ENCODE measurements at places on chromosomes 3 and 15. TPM values are rescaled to one million over a fixed set of nuclear protein-coding genes. Genes with fewer than 3 reads are reported as not detected.

GRCh38 chr15:70593795-70594194, 169.6 kb downstream of the UACA start:
- DNase-seq = no peak

- no peak for DNase-seq
Observed at GRCh38 chr15:101390462-101390861, 95.4 kb upstream of the SNRPA1 start.

DNA sequence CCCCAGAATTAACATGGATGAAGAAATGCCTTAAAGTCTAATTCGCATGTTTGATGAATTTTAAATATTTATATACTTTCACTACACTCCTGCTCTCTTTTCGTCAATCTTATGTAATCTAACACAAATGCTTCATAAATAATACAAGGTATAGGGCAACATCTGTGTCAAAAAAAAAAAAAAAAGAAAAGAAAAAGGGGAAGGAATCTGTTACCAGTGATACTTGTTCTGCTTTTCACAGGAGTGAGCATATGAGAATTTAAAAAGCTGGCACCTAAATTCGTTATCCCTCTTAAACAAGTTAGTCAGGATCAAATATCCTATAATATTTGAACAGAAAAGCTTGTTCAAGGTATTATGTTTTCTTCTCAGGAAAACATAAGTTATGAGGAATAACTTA, 243.8 kb downstream of the KCNH8 start:
- no peak for DNase-seq

Gene GUCA1C
- total RNA-seq = 1.8 TPM

GRCh38 chr3:45595364-45596195, 1.0 kb downstream of the LIMD1 start:
- DNase-seq = peak; percentile 75

DNA sequence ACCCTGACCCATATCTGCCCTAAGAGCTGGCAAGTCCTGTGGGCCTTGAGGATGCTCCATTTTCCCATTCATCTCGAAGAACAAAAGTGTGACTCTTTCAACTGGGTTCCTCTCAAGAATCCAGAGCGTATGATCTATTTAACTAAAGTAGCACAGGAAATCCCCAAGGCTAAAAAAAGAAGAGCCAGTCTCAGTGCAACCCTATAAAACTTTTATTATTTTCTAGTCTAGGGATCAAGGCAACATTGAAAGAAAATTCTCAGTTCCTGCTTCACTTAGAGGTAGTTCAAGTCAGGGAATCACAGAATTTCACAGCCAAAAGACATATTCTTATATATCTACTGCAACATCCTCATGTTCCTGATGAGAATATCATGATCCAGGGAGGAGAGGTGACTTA, 51.6 kb upstream of the GRM7 start:
- DNase-seq = no peak

- DNase-seq = no peak
Observed at GRCh38 chr3:156533205-156533604, 21.7 kb downstream of the SSR3 start.

DNA sequence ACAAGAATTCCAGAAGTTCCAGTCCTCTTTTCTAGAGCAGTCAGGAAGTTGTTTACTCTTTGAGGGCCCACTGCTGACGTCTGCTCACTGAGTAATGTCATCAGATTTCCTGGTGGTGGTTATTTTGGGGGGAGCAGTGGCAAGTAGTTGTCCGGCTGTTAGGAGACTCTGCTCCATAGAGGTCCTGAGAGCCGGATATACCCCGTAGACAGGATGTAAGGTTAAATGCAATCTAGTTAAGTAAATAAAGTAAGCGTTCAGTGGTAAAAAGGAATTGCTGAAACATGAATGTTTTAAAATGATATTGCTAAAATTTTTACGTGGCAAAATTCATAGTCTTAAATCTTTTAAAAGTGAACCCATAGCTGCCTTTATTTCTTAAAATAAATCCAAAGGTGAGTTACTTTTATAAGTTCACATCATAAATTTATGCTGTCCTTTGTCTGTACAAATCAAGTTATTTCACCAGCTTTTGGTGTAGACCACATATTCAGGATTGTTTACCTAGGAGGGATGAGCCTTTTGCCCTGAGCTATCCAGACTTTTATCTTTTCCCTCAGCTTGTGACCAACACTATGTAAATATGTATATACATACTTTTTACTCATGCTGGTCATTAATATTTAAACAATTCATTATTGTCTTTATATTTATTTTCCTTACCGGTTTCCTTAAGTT, 65.8 kb downstream of the PDE8A start:
- no peak for DNase-seq

DNA sequence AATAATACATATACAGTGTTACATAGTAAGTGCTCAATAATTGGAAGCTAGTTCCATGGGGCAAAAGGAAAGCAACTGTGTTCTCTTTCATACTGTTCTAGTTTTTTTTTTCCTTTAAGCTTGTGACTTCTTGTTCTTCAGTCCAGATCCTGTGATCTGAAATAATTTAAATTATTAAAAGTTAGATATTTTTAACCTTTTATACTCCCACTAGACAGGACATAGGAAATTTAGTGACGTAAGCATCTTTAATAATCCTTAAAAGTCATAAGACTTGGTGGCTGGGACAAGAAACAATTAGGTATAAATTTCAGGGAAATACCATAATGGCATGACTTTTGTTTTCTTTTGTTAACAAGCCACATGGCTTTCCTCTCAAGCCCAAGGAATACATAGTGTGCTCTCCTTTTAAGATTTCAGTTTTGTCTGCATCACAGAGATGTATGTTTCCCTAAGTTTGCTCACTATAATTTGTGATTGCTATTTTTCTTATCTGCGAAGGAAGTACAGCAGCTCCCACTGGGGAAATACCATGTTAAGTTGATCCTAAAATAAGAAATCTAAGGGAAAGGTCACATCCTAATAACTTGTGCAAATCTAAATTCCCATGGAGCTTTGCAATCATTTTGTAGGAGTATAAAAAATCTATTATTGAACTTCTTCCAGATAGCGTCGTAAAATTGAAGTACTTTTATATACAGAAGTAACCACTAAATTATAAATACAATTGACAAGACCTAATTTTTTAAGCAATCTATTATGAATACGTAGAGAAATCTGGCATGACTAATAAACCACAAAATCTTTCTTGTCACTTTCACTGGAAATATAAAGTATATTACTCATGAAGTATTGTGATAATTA, 30.1 kb downstream of the PPARG start:
- DNase-seq = no peak

DNA sequence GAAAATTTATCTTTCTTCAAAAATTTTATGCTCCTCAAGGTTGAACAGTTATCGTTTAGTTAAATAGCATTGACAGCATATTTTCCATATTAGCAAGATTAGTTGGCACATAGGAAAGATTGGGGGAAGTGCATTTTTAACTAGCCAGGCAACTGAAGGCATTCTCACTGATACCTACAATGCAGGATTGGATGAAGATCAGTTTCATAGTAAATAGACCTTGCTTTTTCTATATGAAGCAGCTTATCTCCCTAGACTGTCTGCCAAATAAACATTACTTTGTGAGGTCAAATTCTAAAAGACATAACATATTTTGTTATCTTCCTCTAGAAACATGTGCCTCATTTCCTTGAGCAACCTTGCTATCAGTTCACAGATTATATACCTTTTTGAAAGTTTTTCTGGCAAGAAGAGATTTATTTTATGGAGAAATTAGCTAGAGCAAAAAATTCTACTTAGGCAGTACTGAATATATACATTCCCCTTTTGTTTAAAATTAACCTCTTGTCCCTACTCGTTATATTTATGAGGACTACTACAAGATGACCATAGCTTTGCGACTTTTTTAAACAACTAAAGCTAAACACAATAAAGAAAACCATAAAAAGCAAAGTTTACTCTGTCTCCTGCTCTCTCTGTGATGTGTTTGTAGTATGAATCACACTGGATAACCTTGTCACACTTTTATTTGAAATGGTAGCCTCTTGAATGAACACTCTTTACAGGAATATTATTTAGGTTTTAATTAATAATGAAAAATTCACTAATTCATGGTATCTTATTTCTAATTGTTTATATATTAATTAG, 654.9 kb upstream of the TBL1XR1 start:
- no peak for DNase-seq

DNA sequence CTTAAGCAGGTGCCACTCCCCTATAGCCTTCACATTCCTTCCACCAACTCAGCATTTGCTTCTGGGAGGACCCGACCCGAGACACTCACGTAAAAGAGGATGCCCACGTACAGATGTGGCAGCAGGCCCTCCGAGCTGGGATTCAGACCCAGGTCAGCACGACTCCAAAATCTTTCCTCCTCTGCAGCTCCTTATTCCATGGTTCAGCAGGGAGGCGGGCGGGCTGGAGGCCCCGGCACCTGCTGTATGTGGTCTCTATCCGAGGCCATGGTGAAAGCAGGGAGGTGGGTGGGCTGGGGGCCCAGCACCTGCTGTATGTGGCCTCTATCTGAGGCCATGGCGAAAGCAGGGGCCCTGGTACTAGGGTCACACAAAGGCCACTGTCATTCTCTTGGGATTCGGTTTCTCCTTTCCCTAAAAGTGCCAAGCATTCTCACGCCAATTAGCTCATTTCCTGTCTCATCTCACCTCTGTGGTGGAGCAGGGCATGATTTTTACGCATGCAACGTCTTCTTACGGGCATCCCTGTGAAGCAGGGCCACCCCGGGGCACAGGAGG, 5.9 kb upstream of the MUC4 start:
- no peak for DNase-seq

- no peak for DNase-seq
Observed at GRCh38 chr15:49101536-49101935, 53.9 kb downstream of the COPS2 start.

- DNase-seq = no peak
Observed at GRCh38 chr15:39887211-39887610, 32.9 kb downstream of the GPR176 start.

- no peak for DNase-seq
Observed at GRCh38 chr3:142013326-142013980, 135.9 kb downstream of the TFDP2 start.

Gene DPPA2
- total RNA-seq = not detected

DNA sequence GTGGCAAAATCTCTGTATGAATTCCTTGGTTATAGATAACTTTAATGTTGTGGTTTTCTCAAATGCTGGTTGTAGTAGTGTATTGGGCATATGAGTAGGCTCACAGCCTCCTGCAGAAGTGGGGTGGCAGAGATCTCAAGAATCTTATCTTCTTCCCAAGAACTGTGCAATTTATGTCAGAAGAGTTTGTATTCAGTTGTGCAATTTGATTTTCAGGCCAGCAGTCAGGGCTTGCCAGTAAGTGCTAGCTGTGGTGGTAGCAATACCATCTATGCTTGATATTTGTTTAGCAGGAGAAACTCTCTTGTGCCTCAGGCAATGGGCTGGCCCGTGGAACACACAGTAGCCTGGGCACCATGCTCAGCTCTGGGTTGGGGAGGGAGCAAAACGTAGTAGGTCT, 58.4 kb upstream of the GOLIM4 start:
- no peak for DNase-seq

- DNase-seq = no peak
Observed at GRCh38 chr3:61518590-61518989, 42.8 kb upstream of the PTPRG start.

GRCh38 chr15:49418811-49419210, 4.2 kb upstream of the FGF7 start:
- no peak for DNase-seq

Gene PROS1
- total RNA-seq = 38.0 TPM

DNA sequence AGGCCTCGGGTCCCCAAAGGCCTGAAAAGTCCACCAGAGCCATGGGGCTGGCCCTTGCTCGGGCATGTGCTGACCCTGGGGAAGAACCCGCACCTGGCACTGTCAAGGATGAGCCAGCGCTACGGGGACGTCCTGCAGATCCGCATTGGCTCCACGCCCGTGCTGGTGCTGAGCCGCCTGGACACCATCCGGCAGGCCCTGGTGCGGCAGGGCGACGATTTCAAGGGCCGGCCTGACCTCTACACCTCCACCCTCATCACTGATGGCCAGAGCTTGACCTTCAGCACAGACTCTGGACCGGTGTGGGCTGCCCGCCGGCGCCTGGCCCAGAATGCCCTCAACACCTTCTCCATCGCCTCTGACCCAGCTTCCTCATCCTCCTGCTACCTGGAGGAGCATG, 1.2 kb downstream of the CYP1A2 start:
- DNase-seq = no peak

DNA sequence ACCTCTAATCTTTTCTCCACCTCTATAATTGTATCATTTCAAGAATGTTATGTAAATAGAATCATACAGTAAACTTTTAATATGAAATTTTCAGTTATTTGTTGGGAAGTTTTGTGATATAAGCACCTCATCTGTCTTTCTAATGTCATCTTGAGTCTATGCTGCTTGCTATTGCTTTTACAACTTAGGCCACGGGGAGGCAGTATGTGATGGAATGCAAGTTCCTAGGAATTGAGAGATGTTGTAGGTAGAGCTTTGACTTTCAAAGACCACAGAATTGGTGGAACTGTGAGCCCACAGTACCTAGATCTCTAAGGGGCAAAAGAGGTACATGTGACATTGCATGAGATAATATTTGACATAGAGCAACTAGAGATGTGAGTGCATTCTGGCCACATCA, 328.3 kb downstream of the MFSD1 start:
- no peak for DNase-seq

GRCh38 chr15:60737217-60737616, 258.3 kb upstream of the ICE2 start:
- DNase-seq = no peak

DNA sequence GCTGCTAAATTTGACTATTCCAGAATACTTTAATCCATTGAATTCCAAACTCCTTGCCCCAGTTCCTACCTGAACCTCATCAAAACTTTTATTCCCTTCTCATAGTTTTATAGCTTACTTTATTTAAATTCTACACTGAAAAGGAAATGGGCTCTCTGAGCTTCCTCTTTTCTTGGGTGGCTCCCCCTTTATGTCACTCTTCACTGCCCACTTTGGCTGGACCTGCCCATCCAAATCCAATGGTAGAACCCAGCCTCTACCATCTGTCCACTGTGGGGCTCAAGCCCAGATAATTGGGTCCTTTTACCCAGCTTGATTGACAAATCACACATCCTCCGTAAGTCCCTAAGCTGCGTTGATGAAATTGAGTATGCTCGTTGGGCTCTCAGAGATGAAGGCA, 216.5 kb downstream of the BBX start:
- DNase-seq = no peak

Gene CPNE9
- total RNA-seq = not detected

GRCh38 chr3:59372346-59372745, 322.5 kb upstream of the CFAP20DC start:
- DNase-seq = no peak

Gene SATB1
- 46.1 TPM for total RNA-seq

GRCh38 chr3:110542552-110543150, 529.0 kb upstream of the NECTIN3 start:
- no peak for DNase-seq

Gene CNTN3
- 5.2 TPM for total RNA-seq

DNA sequence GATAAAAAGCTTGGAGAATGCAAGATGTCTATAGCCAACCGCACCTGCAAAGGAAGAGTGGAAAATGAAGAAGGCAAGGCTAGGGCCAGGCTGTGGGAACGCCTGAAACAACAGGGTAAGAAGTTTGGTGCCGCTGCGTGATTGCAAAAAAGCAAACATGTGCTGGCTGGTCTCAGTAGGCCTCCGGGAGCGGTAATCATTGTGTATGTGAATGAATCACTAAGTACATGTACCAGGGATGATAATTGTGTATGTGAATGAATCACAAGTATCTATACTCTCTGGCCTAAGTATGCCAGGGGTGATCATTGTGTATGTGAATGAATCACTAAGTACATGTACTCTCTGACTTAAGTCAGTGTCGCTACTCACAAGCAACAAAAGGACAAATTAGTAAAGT, 40.3 kb upstream of the PARL start:
- DNase-seq = no peak

Gene CLRN1
- not detected for total RNA-seq

GRCh38 chr3:31502803-31503221, 29.9 kb upstream of the STT3B start:
- no peak for DNase-seq
